HS-27A (cell line): ENCODE measurements at places on chromosomes 13 and 19.

DNA sequence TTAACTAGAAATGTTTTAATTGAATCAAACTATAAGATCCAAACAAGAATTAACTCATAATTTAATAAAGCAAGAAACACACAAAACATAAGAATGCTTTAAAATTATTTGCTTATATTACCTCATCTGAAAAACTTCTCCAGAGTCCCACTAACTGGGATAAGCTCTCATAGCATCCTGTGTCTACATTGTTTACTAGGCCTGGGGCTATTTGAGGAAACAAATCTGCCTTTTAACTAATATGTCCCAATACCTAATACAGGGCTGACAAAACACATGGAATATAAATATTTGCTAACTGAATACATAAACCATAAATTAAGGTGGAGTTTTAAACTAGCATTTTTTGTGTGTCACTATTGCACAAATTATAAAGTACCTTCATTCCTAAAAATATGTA lies 1399.8 kb upstream of the SLC10A2 start:
- no peak for DNase-seq

GRCh38 chr19:47097396-47098201 lies 16.0 kb downstream of the ZC3H4 start:
- DNase-seq: no peak

- DNase-seq: no peak
Measured at GRCh38 chr13:80577285-80577684, 236.4 kb upstream of the SPRY2 start.

- no peak for DNase-seq
Measured at GRCh38 chr19:3095441-3096191, 1.5 kb downstream of the GNA11 start.

DNA sequence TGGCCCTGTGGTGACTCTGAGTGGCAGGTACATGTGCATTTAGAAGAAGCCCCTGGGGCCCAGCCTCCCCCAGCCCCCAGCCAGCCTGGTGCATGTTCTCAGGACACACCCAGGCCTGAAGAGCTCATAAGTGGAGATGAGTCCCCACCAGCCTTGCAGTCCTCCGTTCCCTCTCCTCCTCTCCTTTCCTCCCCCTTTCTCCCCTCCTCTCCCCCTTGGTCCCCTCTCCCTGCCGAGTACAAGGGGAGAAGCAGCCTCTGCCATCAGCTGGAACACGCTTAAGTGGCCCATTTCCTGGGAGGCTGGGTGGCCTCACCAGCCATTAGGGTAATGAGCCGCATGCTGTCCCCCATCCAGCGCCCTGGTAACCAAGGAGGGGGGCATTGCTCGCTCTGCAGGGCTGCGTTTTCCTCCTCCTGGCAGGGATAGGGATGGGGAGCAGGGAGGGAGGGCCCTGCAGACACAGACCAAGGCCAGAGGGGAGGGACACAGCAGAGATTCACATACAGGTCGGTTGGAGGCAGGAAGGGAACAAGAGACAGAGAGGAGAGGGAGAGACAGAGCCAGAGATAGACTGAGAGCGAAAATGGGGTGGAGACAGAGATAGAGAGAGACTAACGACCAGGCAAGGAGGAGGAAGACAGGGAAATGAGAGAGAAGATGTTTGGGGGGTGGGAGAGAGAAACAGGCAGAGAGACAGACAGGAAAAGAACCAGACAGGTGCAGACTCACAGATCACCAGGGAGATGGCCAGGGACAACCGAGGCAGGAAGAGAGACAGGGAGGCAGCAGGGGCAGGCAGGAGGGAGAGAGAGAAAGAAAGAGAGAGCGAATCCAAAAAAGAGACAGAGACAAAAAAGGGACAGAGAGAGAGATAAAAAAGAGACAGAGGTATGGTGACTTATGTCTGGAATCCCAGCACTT lies 19.3 kb upstream of the DPP9 start:
- no peak for DNase-seq

GRCh38 chr13:21616880-21617279 lies 12.9 kb upstream of the MICU2 start:
- DNase-seq: no peak

DNA sequence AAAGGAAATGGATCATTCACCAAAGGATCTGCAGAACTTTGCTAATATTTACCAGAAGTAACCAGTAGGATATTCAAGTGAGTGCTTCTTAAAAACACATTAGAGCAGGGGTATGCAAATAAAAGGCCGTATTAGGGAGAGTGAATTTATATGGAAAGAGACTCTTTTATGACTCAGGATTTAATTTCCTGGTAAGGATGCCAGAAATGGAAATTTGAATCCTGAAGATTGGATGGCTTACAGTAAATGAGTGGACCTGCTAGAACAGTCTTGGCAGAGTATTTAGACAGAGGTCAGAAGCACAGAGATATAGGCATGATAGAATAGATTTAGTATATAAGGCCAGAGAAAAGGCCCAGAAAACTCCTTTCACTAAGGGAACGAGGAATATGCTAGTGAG lies 201.6 kb downstream of the SLITRK5 start:
- DNase-seq: no peak

GRCh38 chr13:78241278-78241919 lies 322.8 kb upstream of the EDNRB start:
- DNase-seq: no peak

GRCh38 chr13:46516599-46517338 lies 36.2 kb upstream of the LRCH1 start:
- no peak for DNase-seq

DNA sequence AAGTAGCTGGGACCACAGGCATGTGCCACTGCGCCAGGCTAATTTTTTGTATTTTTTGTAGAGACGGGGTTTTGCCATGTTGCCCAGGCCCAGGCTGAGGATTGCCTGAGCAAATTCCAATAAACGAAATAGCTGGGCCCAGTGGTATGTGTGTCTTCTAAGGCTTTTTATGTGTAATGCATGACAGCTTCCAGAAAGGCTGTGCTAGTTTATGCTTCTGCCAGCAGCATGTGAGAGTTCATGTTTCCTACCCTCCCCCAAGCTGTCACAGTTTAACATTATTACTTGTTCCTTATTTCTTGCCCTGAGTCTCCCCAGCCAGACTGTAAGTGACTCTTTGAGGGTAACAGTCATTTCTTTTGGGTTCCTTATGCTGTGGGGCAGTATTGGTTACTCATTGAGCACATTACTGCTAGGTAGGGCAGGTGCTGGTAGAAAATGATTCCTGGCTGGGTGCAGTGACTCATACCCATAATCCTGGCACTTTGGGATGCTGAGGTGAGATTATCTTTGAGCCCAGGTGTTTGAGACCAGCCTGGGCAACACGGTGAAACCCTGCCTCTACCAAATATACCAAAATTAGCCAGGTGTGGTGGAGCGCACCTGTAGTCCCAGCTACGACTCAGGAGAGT lies 13.6 kb downstream of the GPATCH1 start:
- DNase-seq: no peak

GRCh38 chr19:56765137-56765536 lies 75.4 kb downstream of the PEG3 start:
- no peak for DNase-seq

- no peak for DNase-seq
Measured at GRCh38 chr19:13707915-13708314, 56.4 kb upstream of the MRI1 start.

DNA sequence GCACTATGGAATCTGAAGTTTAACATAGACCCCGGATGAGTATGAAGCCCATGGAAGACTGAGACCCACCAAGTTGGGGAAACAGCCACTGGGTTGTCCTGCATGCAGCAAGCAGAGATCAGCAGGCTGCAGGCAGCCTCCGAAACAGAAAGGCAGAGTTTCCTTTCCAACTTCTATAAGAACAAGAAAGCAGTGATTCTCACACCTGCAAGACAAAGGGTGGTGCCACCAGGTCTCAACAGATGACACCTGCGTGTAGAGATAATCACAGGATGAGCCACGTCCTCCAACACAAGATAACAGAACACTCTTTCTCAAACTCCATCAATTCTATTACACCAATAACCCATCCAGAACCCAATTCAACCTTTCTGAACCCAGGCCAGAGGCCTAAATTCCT lies 457.9 kb downstream of the FOXO1 start:
- DNase-seq: no peak

GRCh38 chr13:73859841-73860240 lies 274.4 kb downstream of the KLF12 start:
- DNase-seq: no peak

DNA sequence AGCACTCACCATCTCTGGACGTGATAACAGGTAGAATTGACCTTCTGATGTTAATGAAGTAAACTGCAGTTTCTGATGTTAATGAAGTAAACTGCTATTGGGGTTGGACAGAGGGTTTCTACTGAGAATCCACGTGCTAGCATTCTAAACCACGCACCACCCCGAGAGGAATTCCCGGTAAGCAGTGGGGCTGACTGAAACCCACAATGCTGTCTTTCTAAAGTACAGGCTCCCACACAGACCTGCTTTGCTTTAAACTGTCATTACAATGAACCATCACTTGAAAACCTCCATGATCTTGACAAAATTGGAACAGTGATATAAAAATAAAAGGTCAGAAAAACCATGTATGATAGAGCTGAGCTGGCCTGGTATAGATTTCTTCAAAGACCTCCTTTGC lies 559.0 kb downstream of the FGF9 start:
- no peak for DNase-seq

- no peak for DNase-seq
Measured at GRCh38 chr19:51417107-51417809, at the start of gene SIGLEC10. Gene SIGLEC10, minus strand, starts transcription at chr19:51417642. Its CDS starts 61 bp downstream, at chr19:51417581.

- no peak for DNase-seq
Measured at GRCh38 chr13:50248516-50249143, 233.4 kb downstream of the KCNRG start.

GRCh38 chr13:26342898-26343297 lies 89.0 kb downstream of the CDK8 start:
- no peak for DNase-seq

DNA sequence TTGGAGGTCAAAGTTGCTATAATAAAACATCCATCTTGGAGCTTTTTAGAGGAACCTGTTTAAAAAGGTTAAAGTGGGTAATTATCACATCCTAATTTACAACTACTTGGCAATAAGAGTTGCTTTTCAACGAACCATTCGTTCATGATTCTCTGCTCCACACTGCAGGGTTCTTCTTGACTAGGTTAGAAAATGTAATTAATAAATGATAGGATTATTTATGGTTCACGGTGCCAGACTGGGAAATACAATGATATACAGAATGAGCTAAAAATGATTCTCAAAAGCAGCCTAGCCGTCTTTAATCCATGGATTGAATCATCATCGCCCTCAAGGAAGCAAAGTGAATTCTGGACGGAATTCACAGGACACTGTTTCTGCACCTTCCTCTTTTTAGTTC lies 291.2 kb downstream of the TEX29 start:
- DNase-seq: no peak

DNA sequence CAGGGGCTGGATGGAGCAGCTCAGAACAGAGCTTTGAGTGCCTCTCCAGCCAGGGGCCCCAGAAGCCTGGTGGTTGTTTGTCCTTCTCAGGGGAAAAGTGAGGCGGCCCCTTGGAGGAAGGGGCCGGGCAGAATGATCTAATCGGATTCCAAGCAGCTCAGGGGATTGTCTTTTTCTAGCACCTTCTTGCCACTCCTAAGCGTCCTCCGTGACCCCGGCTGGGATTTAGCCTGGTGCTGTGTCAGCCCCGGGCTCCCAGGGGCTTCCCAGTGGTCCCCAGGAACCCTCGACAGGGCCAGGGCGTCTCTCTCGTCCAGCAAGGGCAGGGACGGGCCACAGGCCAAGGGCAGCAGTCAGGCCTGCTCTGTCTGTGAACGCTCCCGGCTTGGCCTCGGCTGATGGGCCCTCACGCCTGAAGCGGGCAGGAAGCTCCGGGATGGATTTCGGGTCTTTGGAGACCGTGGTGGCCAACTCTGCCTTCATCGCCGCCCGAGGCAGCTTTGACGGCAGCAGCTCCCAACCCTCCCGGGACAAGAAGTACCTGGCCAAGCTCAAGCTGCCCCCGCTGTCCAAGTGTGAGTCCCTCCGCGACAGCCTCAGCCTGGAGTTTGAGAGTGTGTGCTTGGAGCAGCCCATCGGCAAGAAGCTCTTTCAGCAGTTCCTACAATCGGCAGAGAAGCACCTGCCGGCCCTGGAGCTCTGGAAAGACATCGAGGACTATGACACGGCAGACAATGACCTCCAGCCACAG lies at the start of gene GRK1:
TSS of gene GRK1 (plus strand) at position 269 of the 751 bp plus-strand sequence. CDS start at position 437, 168 bp downstream.
- no peak for DNase-seq

GRCh38 chr19:35458731-35459391 lies 10.8 kb downstream of the FFAR2 start:
- DNase-seq: no peak
